ENCODE measurements at places on chromosomes 3 and 15. TPM values are rescaled to one million over a fixed set of nuclear protein-coding genes. Genes with fewer than 3 reads are reported as not detected.

The GALNT15 gene
- total RNA-seq: not detected

GRCh38 chr15:65818927-65819562 is 27.0 kb upstream of the DENND4A start:
- DNase-seq: no peak

GRCh38 chr3:4821975-4822374 is 157.3 kb upstream of the BHLHE40 start:
- no peak for DNase-seq

DNA sequence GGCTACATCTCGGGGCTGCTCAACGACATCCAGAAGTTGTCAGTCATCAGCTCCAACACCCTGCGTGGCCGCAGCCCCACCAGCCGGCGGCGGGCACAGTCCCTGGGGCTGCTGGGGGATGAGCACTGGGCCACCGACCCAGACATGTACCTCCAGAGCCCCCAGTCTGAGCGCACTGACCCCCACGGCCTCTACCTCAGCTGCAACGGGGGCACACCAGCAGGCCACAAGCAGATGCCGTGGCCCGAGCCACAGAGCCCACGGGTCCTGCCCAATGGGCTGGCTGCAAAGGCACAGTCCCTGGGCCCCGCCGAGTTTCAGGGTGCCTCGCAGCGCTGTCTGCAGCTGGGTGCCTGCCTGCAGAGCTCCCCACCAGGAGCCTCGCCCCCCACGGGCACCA is 17.0 kb downstream of the ANKRD63 start:
- DNase-seq: no peak

Measured in neural crest cell (in vitro differentiated cells).